Left lung (tissue), 14 donors: ENCODE measurements at places on chromosomes 11 and 22.

- DNase-seq = no peak
Measured at GRCh38 chr22:45318558-45319323, 9.0 kb downstream of the FAM118A start.

DNA sequence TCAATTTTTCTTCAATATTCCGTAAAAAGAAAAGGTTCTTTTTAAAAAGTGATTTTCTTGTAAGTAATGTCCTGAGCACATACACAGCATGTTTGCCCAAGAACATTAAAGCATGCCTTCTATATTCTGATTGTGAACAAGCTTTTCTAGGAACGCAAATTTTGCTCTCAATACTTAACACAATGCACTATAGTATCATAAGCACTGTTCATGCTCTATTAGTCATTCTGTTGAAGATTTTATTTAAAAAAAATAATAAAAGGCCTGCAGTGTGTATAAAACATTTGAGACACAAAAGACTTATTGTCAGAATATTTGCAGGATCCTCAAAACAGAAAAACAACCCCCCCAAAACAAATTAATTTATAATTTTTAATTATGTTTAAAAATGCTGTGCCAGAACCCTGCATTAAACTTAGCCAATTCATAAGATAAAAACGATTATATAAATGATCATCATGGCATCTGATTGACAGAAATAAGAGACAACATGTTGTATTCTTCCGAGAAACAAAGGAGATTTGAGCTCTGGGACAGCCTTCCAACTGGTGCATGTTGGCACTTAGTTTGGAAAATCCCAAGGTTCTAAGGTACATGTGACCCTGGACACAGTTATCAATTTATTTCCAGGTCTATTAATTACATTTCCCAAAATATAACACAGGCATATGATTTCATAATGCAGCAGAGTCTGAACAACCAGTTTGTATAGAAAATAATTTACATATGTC is 13.1 kb downstream of the MTMR2 start:
- no peak for DNase-seq

GRCh38 chr11:123406441-123407129 is 23.5 kb upstream of the GRAMD1B start:
- DNase-seq = no peak

DNA sequence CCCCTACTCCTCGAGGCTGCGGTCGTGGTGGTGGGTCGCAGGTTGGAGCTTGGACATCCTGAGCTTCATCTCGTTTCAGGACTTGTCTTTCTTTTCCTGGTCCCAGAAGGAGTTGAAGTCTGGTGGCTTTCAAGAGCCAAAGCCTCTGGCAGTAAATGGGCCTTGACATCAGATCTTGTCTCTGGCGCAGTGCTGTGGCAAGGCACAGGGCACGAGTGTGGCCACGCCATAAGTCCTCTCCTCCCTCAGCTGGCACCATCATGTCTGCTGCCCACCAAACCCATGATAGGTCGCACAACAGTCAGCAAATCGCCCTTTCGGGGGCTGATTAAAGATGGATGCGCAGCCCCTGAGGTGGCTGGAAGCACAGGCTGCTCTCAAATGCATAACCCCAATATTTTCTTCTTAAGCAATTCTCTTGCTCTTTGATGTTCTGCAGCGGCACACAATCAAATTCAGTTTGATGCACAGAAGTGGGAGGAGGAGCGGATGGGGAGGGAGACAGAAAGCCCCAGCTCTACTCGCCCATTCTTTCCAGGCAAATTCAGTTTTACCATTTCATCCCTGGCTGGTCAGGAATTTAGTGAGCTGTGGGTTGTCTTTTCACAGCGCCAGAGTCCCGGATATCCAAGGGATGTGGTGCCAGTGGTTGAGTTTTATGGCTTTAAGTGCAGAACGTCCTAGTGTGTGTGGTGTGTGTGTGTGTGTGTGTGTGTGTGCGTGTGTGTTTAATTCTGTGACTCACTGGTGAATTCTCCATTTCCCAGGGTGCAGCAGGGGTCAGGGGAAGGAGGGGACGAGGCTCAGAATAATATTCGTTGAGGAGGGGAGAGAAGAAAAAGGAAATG is 162.0 kb downstream of the DSCAML1 start:
- peak; percentile 46 for DNase-seq

DNA sequence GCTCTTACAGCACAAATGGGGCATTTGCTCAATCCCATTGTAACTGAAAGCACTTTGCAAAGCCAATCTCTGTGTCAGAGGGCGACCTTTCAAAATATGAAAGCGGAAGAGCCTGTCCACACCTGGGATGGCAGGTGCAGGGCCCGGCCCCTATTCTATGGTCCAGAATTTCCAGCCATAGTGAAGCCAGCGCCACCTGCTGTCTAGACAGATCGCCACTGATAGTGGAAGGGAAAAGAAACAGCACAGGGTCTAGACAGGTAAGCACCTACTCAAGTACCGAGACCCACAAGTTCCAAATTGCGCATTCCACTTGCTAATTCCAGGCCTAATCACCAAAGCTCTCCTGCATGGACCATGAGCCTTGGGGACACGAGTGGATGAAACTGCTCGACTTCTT is 141.4 kb downstream of the NTM start:
- DNase-seq = no peak

DNA sequence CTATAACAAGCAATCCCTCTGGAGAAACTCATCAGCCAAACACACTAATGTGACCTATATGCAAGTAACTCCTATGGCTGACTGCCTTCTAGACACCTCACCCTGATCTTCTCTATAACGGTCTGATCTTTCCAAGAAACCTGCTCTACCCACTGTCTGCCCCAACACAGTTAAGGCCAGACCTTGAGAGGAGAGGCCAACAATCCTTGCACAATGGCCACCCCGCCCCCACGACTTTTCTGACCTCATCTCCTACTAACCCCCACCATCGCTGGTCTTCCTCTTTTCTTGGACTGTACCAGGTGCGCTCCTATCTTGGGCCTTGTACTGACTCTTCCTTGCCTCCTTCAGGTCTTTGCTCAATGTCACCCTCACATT is 12.5 kb downstream of the HIRA start:
- peak; percentile 71 for DNase-seq

DNA sequence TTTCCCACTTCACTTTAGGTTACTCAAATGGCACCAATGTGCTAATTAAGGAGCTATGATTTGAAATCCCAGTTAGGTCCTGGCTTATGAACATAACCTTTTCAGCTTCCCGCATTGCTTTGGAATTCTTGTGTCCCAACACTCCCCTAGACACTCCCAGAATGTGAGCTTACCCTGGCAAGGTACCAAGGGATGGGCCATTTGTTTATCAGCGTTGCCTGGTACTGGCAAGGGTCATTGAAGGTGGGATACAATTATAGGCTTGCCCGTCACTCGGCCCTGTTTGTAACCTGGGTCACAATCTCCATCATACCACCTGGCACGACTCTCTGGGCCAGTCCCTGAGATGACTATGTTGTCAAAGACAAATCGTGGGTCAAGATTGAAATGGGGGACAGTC is 5.4 kb downstream of the CSRP3 start:
- DNase-seq = no peak

GRCh38 chr11:120651836-120652235 is 140.3 kb downstream of the GRIK4 start:
- no peak for DNase-seq
